Activated T-cell treated with anti-CD3 and anti-CD28 coated beads, Interleukin-2, amount 50 U/mL, for 72 hours (primary cell): ENCODE measurements at places on chromosomes 6 and 20. TPM values are rescaled to one million over a fixed set of nuclear protein-coding genes. Genes with fewer than 3 reads are reported as not detected.

GRCh38 chr6:88865275-88865674 is 98.1 kb downstream of the RNGTT start:
- no peak for DNase-seq

DNA sequence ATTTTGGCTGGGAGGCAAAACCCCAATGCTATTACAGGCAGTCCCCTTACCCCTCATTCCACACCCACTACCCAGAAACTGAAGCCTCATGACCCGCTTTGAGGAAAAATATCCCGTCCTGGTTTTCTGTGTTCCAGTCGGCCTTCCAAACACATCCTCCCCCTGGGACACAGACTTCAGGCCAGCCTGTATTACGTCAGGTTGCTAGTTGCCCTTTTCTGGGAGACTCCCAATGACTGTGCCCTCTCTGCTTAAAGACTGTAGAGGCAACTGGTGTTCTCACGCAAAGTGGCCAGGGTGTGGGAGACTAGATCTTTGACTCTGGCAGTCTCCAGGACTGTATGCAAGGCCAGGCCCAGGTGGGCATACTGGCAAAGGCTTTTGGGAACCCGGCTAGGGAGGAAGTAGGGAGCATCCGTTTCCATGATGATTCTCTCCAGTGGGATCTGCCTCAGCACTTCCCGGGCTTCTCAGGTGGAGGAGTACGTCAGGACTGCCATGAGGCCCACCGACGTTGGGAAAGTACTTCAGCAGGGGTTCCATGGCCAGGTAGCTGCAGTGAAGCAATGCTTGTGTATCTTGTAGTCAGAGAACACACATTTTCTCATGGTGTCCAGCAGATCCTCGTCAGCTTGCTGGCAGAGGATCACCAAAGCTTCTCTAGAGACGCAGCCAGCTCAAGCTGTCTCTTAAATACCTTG is 34.9 kb downstream of the DYNLT1 start:
- DNase-seq: no peak

DNA sequence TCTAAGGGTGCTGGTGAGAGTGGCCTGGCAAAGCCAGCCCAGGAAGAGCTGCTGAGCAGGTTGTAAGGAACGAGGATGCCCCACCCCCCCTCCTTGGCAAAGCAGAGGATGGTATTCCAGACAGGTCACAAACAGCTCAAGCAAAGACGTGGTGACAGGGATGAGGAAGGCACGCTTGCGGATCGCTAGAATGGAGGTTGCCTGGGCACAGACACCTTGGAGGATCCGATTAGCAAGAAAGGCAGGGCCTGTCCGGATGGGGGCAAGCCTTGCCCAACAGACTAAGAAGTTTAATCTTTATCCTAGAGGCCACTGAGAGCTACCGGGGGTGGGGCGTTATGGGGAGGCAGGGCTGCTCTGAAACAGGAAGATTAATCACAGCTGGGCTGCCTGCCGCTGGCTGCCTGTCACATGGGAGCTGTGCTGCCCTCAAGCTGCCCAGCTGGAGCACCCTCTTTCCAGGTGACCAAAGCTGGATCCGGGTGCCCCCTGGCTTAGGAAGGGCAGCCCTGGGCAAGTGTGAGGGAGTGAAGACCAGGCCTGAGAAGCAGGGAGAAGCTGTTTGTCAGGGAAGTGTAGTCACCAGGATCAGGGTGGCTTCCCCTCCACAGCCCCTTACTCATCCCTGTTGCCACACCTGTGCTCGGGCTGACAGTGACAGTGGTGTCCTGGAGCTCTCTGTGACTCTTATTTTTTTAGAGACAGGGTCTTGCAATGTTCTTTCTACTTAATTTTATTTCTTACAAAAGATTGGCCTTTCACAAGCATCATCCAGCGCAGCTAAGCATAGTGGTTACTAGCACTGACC is 9.1 kb upstream of the MAPK13 start:
- peak; percentile 72 for DNase-seq

Gene FAXC
- total RNA-seq: not detected

Gene GRIK2
- not detected for total RNA-seq
